GM10248 (cell line): ENCODE measurements at places on chromosomes 13 and 19.

DNA sequence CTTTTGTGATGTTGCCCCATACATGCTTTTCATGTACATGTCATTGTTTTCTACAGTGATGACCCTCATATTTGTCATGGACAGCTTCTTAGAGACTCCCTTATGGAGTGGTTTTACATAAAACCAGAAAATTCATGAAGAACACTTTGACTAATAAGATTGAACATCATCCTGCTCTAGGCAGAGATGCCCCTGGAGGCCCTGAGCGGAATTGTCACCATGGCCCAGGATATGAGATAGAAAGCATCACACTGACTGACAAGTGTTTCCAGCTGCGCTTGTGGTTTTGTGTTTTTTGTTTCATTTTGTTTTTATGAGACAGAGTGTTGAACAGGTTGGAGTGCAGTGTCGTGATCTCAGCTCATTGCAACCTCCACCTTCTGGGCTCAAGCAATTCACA lies 22.2 kb downstream of the ZNF701 start:
- DNase-seq = no peak

DNA sequence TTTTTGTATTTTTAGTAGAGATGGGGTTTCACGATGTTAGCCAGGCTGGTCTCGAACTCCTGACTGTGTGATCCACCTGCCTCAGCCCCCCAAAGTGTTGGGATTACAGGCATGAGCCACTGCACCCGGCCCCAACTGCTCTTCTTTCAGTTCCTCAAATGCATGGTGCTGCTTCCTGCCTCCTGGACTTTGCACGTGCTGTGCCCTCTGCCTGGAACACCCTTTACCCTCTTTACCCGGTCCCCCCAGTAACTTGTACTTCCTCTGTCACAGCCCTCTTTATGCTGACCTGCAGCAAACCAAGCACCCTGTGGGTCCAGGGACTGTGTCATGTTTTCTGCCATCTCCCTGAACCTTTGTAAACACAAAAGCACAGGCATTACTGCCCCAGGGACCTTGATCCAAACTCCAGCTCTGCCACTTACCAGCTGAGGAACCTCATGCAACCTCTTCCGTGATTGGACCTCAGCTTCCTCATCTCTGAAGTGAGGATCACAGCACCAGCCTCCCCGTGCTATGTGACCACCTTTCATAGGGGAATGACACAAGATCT lies 3.8 kb downstream of the BLVRB start:
- no peak for DNase-seq

DNA sequence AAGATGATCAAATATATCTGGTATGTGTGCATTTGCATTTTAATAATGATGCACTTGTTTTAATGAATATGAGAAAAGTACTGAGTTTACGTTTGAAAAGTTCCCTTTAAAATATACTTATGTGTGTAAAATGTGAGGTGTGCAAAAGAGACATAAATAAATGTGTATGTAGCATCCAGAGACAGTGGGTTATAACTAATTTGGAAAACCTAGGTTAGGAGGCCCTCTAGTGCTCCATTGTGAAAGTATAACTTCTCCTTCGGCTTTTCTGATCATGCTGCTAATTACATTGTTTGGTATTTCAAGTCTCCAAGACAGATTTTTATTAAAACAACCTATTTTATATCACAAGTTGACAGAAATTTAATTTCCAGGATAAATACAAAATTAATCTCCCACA lies 30.1 kb downstream of the SCEL start:
- peak; percentile 34 for DNase-seq

DNA sequence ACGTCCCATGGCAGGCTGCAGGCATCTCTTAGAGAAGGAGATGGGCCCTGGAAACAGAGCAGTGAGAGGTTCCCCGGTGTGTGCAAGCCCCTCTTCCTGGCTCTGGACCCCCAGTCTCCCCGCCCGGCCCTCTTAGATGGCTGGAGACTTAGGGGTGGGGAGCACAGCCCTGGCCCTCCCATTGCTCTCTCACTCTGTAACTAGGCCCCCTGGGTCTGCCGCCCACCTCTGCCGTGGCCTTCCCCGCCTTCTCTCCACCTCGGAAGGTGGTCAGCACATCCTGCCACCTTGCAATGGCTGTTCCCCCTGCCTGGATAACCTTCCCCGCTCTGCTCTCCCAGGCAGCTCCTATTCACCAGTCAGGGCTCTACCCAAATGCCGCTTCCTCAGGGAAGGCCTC lies 21.8 kb upstream of the C2CD4C start:
- no peak for DNase-seq

DNA sequence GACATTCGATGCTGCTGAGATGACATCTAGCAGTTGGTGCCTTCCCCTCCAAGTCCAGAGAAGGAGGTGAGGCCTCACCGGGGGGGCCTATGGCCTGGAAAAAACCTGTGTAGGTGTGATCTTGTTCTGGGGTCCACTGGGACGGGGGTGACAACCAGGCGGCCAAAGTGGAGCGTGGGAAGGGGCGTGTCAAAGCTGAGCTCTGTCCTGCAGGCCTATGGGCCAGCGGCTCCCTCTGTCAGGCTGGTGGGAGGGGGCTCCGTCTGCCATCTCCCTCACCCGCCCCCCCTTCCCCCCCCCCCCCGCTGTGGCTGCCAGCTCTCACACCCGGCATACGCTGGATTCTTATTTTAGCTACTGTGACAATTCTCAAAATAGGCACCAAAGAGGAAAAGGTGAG lies 56.7 kb upstream of the UQCRFS1 start:
- no peak for DNase-seq

DNA sequence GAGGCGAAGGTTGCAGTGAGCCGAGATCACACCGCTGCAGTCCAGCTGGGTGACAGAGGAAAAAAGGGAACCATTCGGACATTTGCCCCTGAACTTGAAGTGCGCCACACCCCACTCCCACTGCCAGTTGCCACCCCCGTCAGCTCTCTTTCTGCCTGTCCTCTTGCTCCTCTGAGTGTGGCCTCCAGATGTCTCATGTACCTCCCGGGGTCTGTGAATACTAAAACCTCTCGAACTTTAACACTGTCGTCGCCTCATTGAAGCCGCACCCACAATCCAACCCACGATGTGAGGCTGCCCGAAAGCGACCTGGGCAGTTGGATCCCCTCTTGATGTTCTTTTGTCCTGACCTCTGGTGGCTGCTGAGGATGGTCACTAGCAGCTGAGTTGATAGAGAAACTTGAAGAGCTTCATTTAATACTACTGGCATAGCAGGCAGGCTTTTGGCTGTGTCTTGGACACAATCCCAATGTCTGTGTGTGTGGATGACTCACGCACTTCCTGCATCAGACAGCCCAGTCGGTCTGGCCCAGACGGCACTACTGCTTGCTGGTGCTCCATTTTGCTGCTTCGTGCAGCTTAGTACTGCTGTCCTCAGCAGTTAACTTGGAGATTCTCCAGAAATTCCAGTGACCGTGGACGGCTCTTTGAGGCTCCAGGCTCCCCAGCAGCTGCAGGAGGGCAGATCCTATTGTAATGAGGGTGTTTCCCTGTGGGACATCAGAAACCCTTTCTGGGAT lies 4.2 kb downstream of the FPR3 start:
- no peak for DNase-seq

- DNase-seq = no peak
These were observed 25.9 kb downstream of the FAM216B start for GRCh38 chr13:42807241-42807640.
